ENCODE measurements at places on chromosomes 5 and 9.
A peak's percentile ranks its signal among the peaks of the same experiment; 100 is the strongest.

- DNase-seq, result no peak
These were observed 204.8 kb upstream of the KLF4 start for GRCh38 chr9:107694390-107694789.

DNA sequence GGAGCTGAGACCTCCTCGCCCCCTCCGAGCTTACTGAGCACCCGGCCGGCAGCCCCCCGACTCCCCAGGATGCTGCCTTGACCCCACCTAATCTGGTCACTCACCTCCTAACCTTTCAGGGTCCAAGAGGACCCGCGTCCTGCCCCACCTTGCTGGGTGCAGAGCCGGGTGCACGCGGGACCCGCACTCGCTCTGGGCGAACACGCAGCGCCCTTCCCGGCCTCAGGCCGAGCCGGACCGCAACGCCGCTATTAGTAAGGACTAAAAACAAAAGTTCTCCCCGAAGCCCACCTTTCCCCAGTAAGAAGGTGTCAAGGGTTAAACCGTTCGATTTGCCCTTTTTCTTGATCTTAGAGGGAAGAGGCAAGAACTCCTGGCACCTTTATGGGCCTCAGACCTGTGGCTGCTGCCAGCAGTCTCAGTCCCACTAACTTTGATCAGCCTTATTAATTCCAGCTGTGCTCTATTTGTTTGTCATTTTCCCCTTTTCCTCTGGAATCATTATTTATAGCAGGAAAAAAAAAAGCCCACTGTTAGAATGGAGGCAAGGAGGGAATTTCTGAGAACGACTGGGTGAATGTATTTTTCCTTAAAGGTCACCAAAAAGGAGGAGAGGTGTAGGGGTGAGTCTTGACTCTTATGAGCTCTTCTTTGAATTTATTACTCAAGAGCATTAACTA, 10.5 kb downstream of the IRX2 start:
- DNase-seq, result peak; percentile 51

DNA sequence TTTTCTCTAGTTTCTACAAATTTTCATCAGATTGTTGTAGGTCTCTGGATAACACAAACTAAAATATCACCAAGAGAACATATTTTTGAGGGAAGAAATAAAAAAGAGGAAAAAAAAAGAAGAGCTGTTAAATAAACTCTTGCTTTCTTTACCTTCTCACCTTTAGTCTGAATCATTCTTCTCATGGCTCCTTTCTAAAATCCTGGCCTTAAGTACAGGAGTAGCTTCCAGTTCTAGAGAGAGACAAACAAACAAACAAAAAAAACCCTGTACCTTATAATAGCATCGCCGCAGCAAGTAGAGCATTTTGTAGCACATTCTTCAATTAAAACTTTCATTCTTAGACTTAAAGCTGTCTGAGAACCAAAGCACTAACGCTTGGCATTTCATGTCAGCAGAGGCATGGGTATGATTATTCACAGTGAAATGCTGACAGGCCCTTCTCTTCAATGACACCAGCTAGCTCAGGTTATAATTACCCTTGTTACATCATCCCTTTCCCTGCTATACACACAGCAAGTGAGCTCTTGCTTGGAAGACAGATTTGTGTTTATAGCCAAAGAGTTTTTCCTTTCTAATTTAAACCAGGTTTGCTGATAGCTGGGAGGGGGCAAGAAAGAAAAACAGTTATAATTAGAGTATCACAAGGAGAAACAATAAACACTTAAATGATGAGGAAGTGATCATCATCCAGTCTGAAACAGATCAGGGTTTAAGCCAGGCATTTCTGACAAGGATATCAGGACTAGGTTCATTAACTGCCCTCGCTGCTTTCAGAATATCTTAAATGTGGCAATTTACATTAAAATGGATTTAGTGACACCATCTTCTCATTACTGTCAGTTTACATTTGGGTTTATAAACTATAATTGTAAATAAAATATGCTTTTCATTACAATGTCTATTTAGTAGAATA, 510.9 kb upstream of the ZNF608 start:
- peak; percentile 62 for DNase-seq

DNA sequence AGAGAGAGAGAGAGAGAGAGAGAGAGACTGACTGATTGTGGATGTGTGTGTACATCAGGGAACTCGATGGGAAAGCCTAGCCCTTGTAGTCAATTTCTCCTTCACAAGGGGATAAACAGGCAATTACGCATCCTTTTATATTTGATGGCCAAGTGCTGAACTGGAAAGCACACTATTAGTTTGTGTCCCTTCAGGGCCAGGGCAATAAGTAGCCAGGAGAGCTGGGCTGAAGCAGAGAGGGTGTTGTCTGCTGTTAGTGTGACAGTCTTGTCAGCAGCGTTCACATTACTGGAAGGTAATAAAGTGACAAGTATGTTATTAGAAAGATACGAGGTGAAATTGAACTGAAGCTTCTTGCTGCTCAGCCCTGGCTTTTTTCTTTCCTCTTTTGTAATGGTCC, 457.7 kb downstream of the BNC2 start:
- no peak for DNase-seq

- DNase-seq, result no peak
These were observed 395.6 kb upstream of the MPDZ start for GRCh38 chr9:13674926-13675637.

- DNase-seq, result no peak
These were observed 27.5 kb downstream of the DMRT2 start for GRCh38 chr9:1077616-1078015.

DNA sequence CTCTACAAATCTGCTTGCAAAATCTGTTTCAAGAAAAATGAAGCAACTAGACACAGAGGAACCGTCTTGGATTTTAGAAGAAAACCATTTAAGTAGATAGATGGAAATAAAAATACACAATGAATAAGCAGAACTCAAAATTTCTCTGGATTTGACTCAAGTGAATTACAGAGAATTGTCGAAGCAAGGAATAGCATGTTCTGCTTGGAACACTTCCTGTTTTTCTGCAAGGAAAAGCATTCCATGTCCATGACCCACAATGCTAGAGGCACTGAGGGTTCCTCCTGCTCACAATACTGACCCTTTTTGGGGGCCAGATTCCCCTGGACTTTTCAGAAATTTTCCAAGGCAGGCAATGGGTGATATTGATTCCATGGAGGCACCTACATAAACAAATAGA, 29.8 kb downstream of the PRUNE2 start:
- no peak for DNase-seq

DNA sequence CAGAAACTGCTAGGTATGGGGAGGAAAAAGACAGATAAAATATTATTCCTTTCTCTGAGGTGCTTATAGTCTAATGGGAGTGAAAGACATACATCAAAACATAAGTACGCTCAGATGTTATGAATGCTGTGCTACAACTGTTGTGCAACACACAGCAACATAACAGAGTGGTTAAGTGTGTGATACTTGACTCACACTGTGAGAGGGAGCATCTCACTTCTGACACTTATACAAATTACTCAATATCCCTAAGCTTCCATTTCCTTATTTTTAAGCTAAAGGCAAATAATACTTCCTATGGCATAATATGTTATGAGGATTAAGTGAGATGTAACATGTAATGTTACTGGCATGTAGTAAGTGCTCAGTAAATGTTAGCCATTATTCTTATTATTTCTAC, 110.6 kb upstream of the FER start:
- DNase-seq, result no peak

DNA sequence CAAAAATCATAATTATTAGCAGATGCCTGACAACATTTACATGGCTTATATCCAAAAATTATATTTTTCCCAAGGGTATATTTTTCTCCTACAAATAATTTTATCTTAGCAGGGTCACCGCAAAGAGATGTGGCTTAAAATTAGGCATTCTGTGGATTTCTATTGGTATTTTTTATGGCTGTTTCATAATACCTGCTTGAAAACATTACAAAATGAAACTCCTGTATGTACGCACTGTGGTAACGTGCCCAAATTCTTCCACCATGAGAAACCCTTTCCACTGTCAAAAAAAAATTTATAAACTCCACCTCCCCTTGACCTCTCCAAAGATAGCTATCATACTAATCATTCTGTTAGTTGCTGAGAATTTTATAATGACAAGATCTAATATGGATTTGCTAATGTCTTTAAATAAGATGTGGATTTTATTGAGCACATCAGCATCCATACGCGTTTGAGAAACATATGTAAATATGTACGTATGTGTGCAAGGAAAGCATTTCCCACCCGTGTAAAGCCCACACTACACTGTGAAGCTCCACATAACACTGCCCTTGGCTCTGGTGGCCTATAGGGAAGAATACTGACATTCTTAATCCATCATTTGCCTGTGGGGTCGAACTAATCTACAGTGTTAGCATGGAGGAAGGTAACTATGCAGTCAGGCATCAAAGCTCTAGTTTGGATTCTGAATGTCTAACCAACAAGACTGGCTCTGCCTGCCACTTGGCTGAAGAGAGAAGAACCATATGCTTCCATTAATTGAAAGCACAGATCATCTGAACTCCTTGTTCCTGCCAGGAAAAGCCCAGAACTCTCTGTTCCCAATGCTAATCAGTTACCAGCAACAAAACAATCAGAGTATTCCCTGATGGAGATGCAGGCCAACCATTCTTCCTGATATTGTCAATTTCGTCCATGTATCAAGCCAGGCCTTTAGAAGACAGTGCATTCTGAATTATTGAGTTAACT, 244.7 kb downstream of the SPOCK1 start:
- DNase-seq, result peak; percentile 47

DNA sequence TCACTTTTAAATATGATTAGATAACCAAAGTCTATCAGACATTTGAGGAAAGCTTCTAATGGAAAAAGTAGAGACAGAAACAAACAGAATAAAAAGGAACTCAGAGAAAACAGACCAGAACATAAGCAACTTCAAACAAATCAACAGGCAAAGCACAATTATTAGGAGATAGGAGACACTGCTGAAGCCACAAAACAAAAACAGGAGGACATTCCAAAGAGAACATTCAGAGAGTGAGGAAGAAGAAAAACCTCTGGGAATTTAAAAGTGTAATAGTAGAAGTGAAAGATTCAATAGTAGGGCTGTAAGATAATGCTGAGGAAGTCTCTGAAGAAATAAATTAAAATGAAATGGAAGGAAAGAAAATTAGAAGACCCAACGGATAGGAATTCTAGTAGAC, 83.2 kb upstream of the TBCA start:
- DNase-seq, result no peak

DNA sequence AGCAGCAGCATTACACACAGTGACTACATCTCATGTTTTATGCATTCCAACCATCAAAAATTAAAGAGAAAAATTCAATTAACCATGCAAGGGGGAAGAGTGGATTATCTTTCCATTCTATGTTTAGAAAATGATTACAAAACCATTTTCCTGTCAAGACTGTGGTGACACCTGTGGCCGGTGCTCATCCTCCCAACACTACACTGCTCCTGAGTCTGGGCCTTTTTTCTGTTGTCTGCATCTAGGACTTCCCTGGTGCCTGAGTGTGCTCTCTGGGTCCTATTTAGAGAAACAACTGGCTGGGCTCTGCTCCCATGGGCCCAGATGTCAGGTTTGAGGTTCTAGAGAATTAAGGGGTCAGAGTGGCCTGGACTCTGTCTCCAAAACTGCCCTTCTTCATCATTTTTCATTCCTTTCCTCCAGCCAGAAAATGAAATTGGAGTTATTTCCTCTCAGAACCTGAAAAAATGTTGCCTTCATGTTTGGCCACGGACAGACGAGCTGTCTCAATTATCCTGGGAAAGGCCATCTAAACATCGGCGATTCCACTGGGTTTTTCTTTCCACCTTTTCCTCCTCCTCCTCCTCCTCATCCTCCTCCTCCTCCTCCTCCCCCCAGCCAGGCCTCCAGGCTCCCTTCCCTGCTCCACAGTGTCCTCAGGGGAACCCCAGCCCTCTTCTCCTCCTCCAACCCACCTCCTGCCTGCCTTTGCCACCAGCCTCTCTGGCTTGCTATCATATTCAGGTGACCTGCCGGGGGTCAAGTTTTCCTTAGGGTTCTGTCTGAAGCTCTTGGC, 11.4 kb upstream of the ARSI start:
- DNase-seq, result no peak

- no peak for DNase-seq
These were observed 726.1 kb downstream of the BRINP1 start for GRCh38 chr9:118643118-118643517.

- no peak for DNase-seq
These were observed 424.6 kb downstream of the CCDC171 start for GRCh38 chr9:15977438-15977837.

GRCh38 chr9:98809311-98810101, 2.0 kb downstream of the GALNT12 start:
- no peak for DNase-seq

GRCh38 chr9:121485623-121486022, 14.0 kb downstream of the GGTA1 start:
- DNase-seq, result no peak

- no peak for DNase-seq
These were observed 59.5 kb upstream of the CHSY3 start for GRCh38 chr5:129844764-129845163.

DNA sequence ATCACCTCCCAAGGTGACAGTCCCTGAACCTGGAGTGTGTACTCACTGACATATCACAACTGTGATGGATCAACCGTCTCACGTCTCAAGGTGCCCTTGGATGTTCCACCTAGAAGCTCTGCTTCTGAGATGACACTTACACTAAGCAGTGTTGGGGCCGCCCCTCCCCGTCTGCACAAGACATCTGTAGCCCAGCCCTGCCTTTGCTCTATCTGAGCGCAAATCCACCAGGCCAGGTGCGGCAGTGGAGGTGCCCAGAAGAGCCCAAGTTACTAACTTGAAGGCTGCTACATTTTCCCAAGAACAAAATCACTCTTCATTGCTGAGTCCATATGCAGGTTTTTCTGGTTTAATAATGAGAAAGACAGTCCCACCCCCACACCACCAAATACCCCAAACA, 148.3 kb downstream of the FSTL4 start:
- no peak for DNase-seq

DNA sequence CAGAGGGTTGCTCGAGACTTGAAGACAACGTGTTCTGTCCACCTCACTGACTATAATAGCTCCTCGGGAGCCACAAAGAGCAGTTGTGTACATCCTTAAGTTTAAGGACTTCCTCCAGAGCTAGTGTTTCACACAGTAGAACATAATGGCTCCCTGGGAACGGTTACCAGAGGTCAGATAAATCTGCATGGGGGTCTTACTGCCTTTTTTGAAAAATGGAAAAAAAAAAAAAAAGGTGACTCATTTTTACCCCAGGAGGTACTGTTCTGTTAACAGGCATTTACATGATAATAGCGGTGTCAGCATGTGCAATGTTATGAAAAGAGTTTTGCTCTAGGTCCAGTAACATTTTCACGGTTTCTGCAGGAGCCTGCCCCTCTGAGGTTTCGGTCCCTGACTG, 498.9 kb upstream of the WWC1 start:
- DNase-seq, result no peak
